Activated CD8-positive, alpha-beta memory T cell treated with anti-CD3 and anti-CD28 coated beads, Interleukin-2, amount 10 ng/mL, durations not matched to agents 7 days and 5 days (primary cell): ENCODE measurements at places on chromosomes 5 and 9. TPM values are rescaled to one million over a fixed set of nuclear protein-coding genes. Genes with fewer than 3 reads are reported as not detected.

DNA sequence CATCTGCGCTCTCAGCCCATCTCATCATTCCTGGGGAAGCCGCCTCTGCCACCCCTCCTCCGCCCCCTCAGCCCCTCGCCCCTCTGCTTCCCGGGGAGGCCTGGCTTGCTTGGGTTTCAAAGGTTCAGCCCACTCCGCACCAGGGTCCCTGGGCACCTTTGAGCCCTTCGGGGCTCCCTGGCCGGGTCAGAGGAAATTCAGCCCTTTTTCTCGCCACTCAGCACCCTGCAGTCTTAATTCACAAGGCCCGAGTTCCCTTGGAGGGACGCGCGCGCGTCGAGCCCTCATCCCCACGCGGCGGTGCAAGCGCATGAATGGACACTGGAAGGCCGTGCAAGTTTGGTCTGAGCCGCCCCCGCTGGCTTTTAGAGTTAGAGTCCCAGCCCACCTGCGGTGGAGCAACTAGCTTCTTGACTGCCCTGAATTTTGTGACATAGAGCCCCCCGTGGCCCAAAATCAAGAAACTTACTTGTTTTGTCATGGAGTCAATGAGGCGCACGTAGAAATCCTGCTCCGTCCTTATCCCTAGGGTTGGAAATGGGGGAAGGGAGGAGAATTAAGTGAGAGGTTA is 4.5 kb downstream of the EBF1 start:
- DNase-seq, result no peak

- DNase-seq, result no peak
These were observed 267.0 kb downstream of the CETN3 start for GRCh38 chr5:90142541-90142940.

TEX48 gene
- total RNA-seq, result 0.73 TPM

DNA sequence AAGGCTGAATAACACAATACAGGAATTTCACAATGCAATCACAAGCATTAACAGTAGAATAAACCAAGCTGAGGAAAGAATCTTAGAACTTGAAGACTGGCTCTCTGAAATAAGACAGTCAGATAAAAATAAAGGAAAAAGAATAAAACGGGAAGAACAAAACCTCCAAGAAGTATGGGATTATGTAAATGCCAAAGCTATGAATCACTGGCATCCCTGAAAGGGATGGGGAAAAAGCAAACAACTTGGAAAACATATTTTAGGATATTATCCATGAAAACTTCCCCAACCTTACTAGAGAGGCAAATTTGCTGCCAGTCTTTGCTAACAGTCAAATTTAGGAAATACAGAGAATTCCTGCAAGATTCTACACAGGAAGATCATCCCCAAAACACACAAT is 157.9 kb downstream of the ALDH1A1 start:
- no peak for DNase-seq

DNA sequence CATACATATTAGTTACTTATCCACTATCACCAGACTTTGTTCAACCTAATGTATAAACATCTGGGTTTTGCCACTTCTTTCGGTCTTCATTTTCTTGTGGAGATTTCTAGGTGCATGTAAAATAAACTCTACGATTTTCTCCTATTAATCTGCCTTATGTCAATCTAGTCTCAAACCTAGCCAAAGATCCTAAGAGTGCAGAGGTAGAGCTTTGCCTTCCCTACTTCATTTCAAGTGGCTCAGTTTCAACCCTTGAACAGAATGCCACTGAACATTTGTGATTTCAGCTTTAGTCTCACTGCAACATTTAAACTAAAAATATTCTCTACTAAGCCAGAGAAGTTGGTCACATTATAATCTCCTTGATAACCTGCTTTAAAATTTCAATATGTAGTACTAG is 94.0 kb downstream of the EDIL3 start:
- no peak for DNase-seq

DNA sequence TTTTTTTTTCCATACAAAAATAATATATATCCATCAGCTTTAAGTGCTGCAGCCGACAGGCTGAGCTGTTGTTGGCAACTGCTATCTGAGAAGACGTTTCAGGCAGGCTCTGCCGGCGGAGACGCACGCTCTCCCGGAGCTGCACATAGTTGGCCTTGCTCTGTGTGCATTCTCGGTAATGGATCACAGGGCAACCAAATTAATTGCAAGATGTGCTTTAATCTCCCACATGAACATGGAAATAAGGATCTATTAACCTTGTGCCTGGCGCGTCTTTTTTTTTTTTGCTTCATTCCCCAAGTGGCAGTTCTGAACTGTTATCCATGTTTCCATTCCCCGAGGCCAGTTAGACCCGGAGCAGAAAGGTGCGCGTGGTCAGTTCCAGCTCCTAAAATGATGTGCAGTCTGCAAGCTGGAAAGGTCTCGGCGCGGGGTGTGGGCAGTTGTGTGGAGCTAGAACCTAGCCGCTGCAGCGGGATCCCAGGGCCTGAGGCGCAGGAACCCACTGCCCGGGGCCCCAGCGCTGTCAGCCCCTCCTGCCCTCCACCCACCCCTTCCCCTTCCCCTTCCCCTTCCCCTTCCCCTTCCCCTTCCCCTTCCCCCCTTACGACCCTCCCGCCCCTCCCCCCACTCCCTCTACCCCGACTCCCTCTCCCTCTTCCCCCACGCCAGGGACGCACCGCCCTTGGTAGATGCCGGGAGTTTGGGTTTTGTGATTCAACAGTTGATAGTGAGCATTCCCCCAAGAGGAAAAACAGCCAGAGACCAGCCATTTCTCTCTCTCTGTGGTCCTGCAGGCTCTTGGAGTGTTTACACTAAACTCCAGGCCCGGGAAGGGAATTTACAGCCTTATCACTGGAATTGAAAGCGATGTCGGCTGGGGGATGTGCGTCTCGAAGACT is 137.8 kb downstream of the CEP120 start:
- no peak for DNase-seq

SPATA6L gene
- total RNA-seq, result 0.56 TPM

GRCh38 chr5:104412649-104413240 is 850.2 kb upstream of the NUDT12 start:
- DNase-seq, result no peak
